H9 (cell line): ENCODE measurements at places on chromosomes 7 and 10. TPM values are rescaled to one million over a fixed set of nuclear protein-coding genes. Genes with fewer than 3 reads are reported as not detected.

Gene PARD3
- total RNA-seq, result 44.7 and 47.2 TPM in 2 replicates

DNA sequence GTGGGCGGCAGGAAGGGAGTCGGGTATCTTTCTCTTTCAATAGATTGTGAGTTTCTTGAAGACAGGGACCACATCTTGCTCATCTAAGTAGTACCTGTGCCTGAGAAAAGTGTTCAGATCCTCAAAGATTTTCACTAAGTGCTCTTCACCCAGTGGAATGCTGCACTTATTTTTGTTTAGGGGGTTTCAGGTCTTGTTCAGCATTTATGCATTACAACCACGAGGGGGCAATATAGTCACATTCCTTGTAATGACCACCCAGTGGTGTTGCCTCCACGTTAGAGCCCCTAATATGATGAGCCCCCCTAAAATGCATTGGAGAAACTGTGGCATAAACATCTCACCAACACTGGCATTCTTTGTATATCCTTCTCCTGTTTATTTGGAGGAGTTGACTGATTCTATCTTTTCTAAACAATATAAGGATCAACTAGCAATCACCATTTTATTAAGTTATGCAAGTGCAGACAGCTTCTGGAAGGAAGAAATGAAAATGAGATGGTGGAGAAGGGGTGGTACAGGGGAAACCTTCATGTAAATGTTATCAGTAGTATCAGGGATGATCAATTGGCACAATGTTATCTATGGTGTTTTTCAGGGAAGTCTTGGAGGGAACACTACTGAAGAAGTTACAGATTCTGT is 3.1 kb upstream of the PAPSS2 start:
- no peak for DNase-seq

GRCh38 chr7:19118636-19119371 is 1.4 kb upstream of the TWIST1 start:
- peak; percentile 76 for DNase-seq

DNA sequence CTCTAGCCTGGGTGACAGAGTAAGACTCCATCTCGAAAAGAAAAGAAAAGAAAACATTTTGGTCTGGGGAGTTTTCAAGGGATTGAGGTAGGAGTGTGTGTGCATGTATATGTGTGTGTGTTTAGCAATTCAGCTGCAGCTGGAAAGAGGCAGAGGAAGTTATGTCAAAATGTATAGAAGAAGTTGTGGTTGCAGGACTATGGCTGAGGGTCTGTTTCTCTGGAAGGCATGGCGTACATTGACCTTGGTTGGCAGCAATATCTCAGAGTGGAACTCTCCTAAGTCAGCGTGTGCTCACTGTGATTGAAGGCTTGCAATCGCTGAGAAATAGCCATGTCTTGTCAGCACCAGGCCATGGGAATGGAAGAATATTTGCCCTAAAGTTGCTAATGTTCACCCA is 28.6 kb upstream of the RHBDD2 start:
- DNase-seq, result no peak

DNA sequence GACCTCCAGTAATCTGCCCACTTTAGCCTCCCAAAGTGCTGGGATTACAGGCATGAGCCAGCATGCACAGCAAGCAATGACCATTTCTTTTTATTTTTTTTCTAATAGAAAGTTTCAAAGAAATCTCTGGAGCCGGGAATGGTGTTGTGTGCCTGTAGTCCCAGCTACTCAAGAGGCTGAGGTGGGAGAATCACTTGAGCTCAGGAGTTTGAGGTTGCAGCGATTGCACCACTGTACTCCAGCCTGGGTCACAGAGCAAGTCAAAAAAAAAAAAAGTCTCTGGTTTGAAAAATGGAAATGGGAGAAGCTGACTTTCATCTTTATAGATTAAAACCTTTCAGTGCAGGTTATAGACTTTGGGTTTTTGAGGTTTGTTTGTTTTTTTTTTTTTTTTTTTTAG is 44.8 kb upstream of the KMT2E start:
- no peak for DNase-seq
